Germinal center (tissue), 1 donor: ENCODE measurements at places on chromosomes 6 and 20.

DNA sequence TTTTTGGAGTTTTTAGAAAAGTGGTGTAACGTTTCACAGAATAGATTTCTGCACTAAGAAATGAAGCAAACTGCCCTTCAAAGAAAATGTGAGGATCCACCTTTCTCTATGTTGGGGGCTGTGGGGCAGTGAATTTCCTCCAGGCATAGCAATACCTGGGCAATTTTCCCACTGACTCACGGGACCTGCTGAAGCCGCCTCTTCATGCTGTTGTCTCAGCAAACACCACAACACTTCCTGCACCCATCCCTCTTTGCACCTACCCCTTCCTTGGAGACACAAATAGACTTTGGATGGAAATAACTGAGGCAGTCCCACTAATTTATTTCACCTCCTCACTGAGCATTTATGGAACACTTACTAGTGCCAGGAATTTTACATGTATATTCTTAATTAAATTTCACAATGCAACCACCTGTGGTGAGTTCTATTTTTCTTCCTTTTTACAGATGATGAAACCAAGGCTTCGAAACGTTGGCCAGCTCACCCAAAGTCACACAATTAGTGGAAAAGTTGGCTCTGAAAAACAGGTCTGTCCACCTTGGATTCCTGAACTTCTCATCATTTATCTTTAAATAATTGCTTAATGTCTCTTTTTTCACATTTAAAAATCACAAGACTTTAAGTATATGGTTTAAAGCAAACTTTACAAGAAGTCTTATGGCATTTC is 17.2 kb upstream of the ADGRF1 start:
- DNase-seq: no peak

- DNase-seq: no peak
These were observed 296.6 kb upstream of the MANEA start for GRCh38 chr6:95280686-95281273.

- no peak for DNase-seq
These were observed 529.3 kb downstream of the QKI start for GRCh38 chr6:163943607-163944385.

- no peak for DNase-seq
These were observed 45.2 kb downstream of the MUC22 start for GRCh38 chr6:31055441-31055840.

GRCh38 chr6:22411376-22412105 is 114.7 kb upstream of the PRL start:
- no peak for DNase-seq

- no peak for DNase-seq
These were observed 275.5 kb downstream of the ZFAND3 start for GRCh38 chr6:38095054-38095453.

DNA sequence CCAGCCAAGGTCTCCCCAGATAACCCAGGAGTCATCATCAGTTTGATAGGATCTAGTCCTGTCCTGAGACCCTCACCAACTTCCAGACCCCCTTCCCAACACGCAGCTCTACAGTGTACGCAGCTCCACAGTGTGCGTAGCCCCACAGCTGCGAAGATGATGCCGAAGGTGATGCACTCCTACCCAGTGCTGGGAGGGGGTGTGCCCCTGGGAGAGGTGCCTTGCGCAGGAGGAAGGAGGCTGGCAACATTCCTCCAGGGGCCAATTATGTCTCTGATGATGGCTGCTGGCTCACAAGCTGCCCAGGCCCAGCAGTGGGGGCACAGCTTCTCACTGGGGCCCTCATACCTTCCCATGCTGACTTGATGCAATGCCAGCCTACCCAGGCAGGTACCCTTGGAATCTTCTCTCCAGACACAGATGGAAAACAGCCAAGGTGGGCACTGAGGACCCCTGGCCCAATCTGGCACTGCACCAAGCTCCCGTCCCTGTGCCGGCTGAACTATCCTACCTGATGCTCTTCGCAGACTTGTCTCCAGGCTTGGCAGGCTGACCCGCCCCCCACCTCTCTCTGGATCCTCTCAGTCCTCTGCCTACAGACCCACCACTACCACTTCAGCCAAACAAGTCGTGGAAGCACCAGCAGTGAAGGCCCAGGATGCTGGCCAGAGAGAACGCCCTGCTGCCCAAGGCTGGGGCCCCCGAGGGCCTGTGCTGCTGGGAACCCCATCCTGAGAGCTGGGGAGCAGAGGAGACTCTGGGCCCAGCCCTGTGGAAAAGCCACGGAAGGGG is 1.4 kb downstream of the ZNF512B start:
- no peak for DNase-seq

DNA sequence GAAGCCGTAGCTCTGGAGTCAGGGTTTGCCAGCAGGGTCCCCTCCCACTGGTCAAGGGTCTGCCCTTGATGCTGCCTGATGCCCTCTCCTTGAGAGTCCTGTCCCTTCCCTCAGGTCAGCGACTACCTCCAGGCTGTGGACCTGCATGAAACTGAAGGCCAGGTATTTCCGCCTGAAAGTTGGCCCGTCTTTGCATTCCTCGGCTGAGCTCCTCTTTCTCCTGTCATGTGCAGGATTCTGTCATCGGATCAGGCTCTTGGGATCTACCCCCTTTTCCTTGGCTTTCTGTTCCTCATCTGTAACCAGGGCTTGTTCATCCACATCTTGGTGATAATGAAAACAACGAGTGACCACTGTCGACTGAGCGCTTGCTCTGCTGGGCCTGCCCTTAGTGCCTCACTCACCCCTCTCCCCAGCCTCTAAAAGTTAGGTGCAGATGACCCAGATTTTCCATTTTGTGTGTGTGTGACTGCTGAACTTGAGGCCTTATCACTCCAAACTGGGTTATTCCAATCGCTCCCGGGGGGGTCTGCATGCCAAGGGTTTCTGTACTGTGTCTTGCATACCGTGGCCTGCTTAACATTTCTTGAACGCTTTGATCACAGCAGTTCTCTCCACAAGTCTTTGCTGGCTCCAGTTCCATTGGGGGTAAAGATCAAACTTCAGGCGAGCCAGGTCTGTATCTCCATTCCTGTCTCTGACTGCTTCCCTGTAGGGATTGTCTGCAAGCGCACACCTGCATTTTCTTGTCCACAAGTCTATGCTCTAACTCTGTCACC is 81.6 kb downstream of the DTD1 start:
- DNase-seq: no peak
